NK-92 treated with Interleukin-12 subunit alpha and Interleukin-12 subunit beta, amount 100 ng/mL, for 24 hours (cell line): ENCODE measurements at places on chromosomes 4 and X.

DNA sequence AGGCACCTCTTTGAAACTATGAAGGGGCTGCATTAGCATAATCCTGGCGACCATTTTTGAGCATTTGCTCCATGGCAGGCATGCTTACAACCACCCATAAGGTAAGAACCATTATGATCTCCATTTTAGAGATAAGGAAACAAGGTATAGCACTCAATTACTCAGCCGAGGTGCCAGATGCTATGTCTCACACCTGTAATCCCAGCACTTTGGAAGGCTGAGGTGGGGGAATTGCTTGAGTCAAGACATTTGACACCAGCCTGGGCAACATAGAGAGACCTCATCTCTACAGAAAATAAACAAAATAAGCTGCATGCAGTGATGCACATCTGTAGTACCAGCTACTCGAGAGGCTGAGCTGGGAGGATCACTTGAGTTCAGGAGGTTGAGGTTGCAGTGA is 43.6 kb downstream of the TIGD4 start:
- DNase-seq, result no peak

GRCh38 chr4:185774845-185775680 is 36.9 kb downstream of the SORBS2 start:
- no peak for DNase-seq

GRCh38 chrX:15747626-15748173 is 9.6 kb downstream of the CA5B start:
- DNase-seq, result no peak

DNA sequence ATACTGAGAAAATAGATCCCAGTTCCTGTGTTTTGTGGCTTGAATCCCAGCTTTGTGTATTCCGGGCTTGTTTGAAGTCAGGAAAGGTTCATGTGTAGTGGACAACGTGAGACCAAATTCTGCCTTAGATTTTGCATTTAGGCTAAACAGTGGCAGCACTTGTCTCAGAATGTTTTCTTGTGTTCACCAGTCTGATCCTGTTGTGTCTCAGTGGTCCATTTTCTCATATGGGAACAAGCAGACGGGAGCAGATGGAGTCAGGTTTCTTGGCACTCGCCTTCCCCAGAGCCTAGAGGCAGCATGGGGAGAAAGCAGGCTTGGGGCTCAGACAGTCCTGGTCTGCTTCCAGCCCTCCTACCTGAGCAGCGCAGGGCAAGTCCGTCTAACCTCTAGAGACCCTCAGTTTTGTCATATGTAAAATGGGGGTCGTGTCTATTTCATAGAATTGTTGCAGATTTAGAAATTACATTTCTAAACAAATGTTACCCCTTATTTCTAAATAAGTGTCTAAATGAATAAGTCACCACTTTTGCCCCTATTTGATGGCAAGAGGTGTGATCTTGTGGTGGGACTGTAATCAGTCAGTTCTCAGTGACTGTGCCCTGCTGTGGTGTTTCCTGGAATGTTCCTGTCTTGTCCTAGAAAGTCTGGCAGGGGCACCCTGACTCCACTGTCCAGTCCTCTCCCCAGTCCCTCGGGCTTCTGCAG is 28.3 kb upstream of the MSANTD1 start:
- DNase-seq, result no peak

- DNase-seq, result peak; percentile 2
Measured at GRCh38 chr4:113316879-113317278, 267.4 kb downstream of the ANK2 start.

DNA sequence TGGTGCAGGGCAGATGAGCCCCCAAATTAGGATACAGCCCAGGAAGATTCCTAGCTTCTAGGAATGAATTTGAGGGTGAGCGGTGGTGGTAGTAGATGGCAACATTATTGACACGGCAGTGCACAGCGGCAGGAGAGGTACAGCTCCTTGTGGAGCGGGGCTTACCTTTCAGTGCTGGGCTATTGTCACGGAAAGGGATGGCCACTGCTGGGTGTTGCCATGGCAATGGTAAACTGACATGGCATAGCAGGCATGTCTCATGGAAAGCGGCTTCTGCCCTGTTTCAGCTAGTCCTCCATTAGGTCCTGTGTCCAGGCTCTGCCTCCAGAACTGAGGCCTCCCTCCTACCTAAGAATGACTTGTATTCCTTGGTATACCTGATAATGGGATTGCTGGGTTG is 81.8 kb upstream of the WDR1 start:
- DNase-seq, result no peak

- no peak for DNase-seq
Measured at GRCh38 chr4:29948451-29948850, 771.7 kb upstream of the PCDH7 start.

GRCh38 chr4:138647433-138647832 is 368.1 kb upstream of the NOCT start:
- no peak for DNase-seq

DNA sequence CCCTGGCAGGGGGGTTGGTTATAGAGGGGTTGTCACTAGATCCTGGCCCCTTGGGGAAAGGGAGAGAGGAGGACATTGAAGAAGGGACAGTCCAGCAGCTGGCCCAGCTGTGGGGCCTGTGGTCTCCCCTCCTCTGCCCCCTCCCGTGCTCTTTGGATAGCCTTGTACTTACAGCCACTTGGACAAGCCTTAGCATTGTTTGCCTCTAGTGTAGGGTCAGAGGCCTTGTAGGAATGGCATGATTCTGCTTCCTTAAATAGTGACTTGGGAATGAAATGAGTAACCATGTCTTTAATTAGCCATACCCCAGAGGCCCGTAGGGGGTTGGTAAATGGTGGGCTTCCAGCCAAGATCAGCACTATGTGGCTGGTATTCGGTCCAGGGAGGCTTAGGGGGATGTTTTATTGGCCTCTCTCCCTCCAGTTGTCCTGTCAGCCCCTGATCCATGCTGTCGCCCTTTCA is 230.6 kb downstream of the PTTG2 start:
- no peak for DNase-seq

DNA sequence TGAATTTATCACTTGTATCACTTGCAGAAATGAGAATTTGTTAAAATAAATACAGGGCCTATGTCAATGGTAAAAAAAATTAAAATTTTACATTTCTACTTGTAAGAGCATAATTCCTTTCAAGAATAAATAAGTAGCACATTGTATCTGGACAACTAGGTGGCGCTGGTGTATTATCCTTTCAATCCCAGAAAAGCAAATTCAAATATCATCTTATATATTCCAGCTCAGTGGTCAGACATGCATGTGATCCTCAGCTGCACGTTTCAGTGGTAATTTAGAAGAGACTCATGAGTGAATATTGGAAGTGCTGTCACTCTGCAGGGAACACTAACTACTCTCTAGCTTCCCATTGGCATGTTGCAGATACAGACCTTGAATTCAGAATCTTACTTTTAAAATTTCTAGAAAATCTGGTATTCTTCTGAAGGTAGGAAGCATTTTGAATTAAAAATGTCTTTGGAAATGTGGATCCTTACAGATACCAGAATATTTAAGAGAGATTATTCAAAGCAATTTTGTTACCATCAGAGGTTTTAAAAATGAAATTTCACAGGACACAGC is 1414.7 kb upstream of the TENM3 start:
- DNase-seq, result no peak

DNA sequence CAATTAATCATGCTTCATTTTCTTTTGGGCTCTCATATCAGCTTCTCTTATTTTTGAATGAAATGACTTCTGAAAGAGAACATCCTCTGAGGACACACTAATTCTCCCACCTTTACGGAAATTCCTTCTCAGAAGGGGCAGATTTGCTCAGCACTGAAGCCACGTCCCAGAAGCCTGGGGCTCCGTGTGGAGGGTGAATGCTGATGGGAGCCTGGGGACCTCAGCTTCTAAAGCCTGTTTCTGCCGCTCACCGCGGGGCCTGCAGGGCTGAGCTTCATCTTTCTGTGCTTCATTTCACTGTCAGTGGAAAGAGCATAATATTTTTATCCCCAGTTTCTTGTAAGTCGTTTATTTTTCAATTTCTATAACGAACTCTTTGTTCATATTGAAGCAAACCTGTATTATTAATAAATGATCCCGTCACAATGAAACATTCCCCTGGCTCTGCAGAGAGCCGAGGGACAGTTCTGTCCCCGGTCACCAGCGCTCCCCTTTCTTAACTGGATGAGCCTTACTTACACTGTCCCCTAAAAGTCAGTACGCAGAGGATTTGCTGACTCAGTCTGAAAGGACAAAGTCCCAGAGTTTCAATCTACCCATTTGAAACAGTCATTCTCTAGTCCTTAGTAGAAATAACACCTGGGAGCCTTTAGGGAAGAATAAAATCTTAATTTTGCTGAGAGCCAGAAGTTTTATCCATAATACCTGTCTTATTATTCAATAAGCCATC is 364.6 kb upstream of the FAT1 start:
- DNase-seq, result no peak

DNA sequence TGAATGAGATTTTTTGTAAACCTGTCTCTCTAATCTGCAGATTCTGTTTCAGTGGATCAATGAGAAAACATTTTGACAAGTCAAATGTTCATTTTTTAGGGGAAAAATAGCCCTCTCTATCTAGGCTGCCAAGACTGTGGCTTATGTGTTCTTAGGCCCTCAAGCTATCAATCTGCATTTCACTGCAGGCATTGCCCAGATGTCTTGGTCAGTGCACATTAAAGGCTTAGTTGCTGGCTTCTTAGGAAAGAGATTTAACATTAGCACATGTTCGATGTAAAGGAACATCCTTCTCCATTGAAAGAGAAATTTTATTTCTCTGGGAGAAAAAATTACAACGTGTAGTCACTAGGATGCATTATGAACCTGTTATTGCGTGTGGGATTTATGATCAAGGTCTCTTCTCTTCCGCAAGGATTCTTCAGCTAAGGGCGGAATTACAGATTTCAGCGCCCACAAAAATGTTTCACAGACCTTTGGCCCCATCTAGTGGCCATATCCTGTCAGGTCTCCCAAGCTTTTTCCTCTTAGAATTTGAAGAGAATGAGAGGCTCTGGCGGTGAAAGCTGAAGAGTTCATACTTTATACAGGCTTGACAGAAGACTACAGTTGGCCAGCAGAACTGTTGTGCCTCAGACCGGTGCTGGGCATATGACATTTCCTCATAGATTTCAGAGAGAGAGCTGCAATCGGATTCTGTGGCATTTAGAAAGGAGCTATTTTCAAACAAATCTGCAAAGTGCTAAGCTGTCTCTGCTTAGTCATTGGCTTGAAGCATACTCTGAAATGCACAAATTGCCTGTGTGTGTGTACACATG is 144.6 kb upstream of the NOCT start:
- peak; percentile 4 for DNase-seq

GRCh38 chr4:155164718-155165117 is 43.7 kb upstream of the NPY2R start:
- DNase-seq, result no peak

- no peak for DNase-seq
Measured at GRCh38 chr4:7744142-7744804, 195.4 kb downstream of the AFAP1 start.

- DNase-seq, result no peak
Measured at GRCh38 chrX:10112510-10112909, 44.3 kb upstream of the CLCN4 start.

DNA sequence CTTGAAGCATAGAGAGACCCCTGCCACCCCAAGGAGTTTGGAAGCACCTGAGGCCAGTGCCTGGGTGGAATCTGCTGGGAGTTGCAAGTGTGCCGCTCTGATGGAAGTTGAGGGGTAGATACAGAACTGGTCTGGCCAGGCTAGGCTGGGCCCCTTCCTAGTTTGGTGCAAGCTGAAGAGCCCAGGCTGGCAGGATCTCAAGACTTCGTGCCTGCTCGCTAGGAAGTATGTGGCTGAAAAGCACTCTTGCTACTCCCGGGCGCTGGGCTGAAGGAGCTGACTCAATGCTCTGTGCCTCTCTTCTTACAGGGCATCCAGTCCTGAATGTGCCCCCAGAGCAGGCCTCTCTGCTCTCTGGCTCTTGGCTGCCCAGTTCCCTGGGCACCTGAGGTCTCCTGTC is 51.7 kb upstream of the PJA1 start:
- DNase-seq, result no peak

- DNase-seq, result peak; percentile 58
Measured at GRCh38 chr4:146175541-146176453, at the start of gene LSM6. Gene LSM6 (plus strand): TSS chr4:146175718. CDS start chr4:146182922, 7,204 bp downstream.

- DNase-seq, result no peak
Measured at GRCh38 chr4:17134100-17134499, 235.7 kb upstream of the LDB2 start.

DNA sequence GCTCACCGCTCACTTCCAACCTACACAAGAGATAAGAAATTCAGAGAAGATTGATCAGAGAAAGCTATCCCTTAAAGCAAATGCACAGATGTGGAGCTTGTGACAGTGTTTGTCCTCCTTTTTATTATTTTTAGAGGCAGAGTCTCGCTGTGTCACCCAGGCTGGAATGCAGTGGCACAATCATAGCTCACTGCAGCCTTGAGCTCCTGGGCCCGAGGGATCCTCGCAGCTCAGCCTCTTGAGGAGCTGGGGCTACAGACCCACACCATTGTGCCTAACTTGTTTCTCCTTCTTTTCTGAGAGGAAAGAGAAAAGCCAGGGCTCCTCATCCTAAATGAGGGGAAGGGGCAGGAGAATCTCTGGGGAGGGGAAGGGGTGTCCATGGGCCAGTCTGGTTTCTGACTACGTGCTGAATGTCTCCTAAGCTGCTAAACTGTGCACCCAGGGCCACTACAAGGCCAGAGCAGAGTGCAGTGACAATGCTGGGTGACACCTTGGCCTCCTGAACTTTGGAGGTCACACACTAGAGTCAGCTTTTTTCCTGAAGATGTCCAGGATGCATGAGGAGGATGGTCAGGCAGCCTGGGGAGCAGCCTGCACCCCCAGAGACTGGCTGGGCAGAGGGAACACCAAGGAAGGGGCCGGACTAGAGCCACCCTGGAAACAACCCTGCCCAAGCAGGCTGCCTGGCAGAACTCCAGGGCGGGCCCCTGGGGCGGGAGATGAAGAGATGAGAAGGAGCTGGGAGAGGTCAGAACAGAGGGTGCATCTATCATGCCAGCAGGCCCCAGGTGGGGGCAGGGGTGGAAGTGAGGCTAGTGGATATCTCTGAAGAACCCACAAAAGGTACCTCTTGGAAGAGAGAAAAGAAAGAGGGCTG is 55.5 kb upstream of the PROM1 start:
- no peak for DNase-seq

DNA sequence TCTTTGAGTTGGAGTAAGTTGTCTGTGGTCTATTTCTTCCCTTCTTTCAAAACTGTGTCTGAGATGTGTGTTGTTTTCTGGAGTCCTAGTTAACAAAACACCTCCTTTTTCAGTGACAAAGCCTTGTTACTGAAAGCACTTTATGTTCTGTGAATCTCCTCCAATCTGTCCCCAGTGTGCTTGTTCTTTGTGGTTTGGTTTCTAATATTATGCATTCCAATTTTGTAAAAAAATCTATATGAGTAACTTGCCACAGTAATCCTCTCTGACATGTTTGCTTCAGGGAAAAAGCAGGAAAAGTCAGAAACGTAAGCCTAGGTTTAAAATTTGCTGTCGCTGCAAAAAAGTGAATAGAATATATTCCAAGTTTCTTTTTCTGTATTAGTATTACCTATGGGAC is 12.4 kb downstream of the PRRG1 start:
- DNase-seq, result no peak

- DNase-seq, result no peak
Measured at GRCh38 chrX:51459125-51459524, 37.3 kb downstream of the NUDT11 start.

- DNase-seq, result no peak
Measured at GRCh38 chr4:149574971-149575370, 240.7 kb downstream of the IQCM start.
